ENCODE measurements at places on chromosomes 5 and 9. TPM values are rescaled to one million over a fixed set of nuclear protein-coding genes. Genes with fewer than 3 reads are reported as not detected.

- DNase-seq: no peak
These were observed 5.8 kb downstream of the PAEP start for GRCh38 chr9:135567311-135567710.

DNA sequence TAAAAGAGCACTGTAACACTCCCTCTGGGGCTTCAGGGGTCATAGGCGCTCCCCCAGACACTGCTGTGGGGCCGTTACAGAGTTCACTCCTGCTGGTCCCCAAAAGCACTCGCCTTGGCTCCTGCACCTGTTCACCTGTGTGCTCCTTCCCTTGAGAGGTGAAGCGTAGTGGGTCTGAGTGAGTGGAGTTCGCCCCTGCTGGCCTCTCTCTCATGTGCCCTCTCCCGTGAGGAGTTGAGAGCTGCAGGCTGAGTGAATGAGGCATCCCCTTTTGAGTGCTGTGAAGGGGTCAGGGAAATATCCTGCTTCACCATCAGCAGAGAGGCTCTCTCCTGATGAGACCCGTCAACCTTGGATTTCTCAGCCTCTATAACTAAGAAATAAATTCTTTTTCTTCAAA lies 134.6 kb upstream of the TUT7 start:
- no peak for DNase-seq

DNA sequence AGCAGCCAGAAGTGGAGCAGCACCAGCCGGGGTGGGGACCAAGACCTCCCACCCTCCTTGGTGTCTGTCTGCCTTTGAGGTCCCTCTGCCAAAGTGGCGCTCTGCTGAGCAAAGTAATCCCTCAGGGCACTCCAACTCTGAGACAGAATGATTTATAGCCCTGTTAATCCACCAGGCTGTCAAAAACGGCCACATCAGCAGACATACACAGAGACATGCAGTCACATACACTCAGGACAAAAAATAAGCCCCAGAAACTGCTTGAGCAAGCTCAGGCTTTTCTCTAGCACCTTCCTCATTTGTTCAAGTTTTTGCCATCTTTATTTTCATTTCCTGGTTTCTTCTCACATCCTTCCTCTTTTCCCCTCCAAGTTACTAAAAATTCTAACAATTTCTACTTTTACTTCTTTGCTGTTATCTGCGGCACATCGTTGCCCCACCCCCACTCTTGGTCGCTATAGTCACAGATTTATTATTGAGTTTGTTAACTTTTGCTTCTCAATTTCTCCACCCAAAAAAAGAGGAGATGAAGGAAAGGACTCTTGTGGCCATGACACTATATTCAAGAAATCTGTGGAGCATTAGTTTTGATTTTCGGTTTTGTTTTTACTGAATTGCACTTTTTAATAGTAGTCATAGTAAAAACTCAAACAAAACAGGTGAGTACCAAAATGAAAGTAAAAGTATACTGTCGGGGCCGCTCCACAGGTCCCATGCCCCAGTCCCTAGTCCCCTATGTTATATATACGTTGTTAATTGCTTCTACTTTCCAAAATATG lies 17.4 kb upstream of the ADRB2 start:
- no peak for DNase-seq

DNA sequence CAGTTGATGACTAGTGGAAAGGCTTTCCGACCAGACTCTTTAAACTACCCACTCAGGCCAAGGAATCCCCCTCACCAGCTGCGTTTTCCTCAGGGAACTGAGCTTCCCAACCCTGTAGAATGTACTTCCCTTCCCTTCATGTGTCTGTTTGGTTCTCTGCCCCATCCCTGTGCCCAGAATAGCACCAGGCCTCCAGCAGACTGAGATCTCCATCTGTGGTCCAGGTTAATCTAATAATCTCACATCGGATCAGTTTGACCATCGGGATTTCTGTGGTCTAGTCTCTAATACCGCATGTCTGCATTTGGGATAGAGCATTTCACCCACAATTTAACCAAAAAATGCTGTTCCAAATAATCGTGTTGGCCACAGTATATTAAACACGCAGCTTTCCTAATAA lies 237.2 kb downstream of the ROR2 start:
- DNase-seq: no peak

DNA sequence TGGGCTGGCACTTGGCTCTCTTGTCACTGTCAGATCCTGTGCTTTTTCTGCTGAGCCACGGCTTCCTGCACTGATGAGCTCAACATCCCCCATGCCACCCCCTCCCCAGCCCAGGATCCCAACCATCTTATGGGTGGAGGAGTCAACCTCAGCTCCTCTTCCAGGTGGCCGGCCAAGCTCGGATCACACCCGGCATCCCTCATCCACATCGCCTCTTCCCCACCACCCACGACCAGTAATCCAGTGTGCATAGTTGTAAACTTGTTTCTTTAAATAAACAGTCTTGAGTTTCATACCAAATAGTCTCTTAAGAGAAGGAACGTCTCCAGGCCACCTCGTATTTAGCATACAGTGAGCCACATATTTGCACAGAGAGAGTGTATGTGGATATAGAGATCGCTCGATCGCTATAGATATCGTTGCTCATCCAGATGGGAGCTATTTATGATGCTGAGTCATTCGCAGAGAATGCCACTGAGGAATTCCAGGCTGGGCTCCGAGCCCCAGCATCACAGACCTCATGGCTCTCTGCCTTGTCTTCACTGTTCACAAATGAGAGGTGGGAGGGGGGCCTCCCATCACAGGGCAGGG lies 61.8 kb upstream of the CPLX2 start:
- DNase-seq: no peak

DNA sequence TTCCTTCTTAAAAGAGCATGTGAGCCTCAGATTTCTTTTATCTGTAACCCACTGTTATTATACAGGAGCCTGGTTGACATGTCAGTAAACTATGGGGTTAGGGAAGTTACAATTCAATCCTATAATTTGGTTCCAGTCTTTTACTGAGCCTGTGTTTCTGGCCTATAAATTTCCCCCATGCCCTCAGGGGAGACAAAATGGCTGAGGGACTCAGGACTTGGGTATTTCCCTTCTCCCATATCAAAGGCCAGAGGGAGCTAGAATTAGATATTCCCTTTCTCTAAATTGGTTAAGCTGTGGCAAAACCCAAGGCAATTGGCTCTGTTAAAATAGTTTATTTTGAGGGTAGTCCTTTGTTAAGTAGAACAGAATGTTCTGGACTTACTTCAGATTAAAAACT lies 823.2 kb downstream of the TLE1 start:
- no peak for DNase-seq

- no peak for DNase-seq
These were observed 9.4 kb downstream of the HNRNPAB start for GRCh38 chr5:178213748-178214151.

DNA sequence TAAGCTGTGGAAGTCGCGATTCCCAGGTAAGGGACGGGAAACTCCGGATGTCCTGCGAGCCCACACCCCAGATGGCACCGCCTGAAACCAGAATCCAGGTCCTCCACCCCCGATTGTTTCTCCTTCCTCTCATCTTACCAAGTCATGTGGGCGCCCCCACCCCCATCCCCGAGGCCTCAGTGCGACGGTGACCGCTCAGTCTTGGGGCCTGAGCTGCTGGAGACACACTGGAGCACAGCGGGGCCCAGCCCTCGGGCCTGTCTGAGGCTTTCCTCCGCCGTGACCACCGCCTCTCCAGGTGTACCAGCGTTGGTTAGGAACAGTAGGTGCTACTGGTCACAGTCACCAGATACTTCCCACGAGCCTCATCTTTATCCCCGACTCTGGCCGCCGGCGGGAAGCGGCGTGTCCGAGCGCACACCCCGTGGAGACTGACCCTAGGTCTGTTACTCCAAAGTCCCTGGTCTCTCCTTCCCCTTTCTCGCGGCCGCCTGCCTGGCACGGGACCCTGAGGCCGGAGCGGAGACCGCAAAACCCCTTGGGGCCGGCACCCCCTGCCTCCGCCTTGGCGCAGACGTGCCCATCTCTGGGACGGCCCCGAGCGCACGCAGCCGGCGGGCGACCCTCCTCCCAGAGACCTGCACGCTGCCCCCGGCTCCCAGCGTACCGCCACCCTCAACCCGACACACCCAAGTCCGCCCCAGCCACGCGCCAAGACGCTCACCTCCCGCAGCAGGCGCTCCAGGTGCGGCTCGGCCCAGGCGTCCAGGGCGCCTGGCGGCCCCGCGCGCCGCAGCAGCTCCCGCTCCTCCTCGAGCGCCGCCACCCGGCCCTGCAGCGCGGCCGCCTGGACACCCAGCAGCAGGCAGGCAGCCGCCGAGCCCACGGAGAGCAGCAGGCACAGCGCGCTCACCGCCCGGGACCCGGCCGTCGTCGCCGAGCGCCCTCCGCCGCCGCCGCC lies 733 bp downstream of the COL23A1 start:
- DNase-seq: no peak

DNA sequence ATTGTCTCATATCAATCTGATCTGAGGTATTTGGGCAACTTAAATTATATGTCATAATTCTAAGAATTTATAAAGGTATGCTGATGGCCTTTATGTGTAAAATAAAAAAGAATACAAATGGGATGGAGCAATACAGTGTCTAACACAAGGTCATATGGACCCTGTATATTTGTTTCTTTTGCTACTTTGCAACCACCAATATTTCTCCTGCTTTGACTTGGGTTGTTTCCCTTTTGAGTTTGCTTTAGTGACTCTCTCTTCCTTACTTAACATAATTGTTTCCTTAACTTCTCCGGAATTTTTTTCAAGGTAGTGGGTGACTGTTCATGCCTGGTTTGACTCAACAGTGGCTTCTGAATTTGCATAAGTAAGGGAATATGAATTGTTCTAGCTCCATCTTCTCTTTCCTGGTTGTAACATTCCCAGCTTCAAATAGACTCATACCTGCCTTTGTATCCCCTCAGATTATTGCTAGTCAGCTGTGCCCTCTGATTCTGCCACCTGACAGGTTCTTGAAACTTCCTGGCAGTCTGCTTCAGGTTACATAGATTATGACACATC lies 30.2 kb upstream of the ANXA1 start:
- DNase-seq: no peak

DNA sequence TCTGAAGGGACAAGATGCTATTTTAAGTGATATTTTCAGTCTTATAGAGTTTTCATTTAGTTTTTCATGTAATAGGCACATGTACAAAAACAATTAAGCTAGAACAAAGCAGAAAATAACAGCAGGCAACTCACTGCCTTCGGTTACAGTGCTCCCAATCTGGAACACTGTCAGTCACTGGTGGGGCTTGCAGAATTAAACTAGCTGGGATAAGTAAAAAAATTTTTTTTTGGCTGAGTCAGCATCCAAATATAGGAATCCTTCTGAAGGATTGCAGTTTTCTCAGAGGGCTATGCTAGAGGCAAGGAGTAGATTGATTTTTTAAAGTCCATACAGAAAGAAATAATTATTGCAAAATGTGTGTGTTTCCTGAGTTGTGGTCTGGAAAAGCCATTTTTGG lies 250.2 kb upstream of the RFX3 start:
- DNase-seq: no peak

- DNase-seq: no peak
These were observed 47.4 kb downstream of the FBXL7 start for GRCh38 chr5:15547261-15547839.

DNA sequence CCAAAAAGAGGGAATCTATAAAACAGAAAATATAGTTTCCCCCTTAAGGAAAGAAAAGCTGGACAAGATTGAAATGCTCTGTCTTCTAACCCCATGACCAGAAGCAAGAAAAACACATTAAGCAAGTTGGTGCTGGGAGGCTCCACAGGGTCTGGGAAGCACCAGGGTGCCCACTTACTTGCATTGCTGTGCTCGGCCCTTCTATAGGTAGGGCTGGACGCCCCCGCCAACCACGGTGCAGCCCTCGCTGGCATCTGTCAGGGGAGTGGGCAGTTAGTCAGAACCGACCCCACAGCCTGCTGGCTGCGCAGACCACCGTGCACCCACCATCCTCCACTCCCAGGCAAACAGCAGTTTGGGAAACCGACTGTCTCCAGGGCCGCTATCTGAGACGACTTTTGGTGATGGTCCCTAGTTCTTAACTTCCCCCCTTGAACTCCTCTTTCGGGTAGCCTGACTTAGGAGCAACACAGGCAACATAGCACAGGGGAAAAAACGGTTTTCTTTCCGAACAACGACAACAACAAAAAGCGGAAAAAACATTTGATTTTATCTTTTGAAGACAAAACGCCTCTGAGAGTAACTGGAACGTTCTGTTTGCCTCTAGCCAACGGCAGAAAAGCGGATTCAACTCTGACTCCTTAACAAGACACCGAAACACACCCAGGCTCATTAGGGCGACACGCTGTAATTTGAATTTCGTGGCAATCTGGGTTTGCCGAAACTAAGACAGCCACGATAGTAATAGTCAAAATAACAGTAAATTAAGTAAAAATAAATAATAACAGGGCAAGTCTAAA lies 3.9 kb downstream of the IRX2 start:
- DNase-seq: no peak

GRCh38 chr5:117461403-117461802 lies 886.8 kb upstream of the SEMA6A start:
- DNase-seq: no peak

- no peak for DNase-seq
These were observed 11.1 kb downstream of the CNTFR start for GRCh38 chr9:34578241-34579103.

The NDST1 gene
- total RNA-seq: 10.9 TPM

The DEPDC1B gene
- 8.2 TPM for total RNA-seq

The CTXN3 gene
- not detected for total RNA-seq

The CDH6 gene
- 2.1 TPM for total RNA-seq

The DMRT1 gene
- total RNA-seq: not detected

The ERAP2 gene
- total RNA-seq: 9.5 TPM

The IL13 gene
- not detected for total RNA-seq

The FGF18 gene
- total RNA-seq: not detected

The PDCD1LG2 gene
- 0.83 TPM for total RNA-seq

The KIF4B gene
- total RNA-seq: not detected

The CDH9 gene
- not detected for total RNA-seq

The CCDC112 gene
- total RNA-seq: 5.3 TPM
